ENCODE measurements at places on chromosomes 6 and 20.

GRCh38 chr6:52983159-52983848, 11.8 kb downstream of the GSTA4 start:
- DNase-seq, result no peak

- DNase-seq, result no peak
These were observed 114.6 kb downstream of the ADAT2 start for GRCh38 chr6:143335865-143336264.

- no peak for DNase-seq
These were observed 32.2 kb downstream of the ARHGAP18 start for GRCh38 chr6:129677620-129678325.

DNA sequence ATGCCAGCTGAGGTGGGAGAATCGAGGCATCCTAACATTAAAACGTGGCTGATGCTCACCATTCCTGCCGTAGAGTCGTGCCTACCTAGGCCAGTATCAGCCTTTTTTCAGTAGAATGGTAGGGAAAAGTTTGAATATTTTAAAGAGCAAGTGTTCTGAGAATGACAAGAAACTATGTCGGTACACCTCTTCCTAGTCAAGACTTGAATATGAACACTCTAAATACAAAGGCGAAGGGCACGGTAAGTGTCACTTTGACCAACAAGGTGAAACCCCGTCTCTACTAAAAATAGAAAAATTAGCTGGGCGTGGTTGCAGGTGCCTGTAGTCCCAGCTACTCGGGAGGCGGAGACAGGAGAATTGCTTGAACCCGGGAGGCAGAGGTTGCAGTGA, 1.0 kb downstream of the GINM1 start:
- DNase-seq, result no peak

GRCh38 chr6:105326833-105327770, 75.8 kb downstream of the PREP start:
- DNase-seq, result no peak

GRCh38 chr6:166157930-166158617, 9.6 kb downstream of the TBXT start:
- no peak for DNase-seq

GRCh38 chr6:88852000-88852399, 111.4 kb downstream of the RNGTT start:
- DNase-seq, result no peak

DNA sequence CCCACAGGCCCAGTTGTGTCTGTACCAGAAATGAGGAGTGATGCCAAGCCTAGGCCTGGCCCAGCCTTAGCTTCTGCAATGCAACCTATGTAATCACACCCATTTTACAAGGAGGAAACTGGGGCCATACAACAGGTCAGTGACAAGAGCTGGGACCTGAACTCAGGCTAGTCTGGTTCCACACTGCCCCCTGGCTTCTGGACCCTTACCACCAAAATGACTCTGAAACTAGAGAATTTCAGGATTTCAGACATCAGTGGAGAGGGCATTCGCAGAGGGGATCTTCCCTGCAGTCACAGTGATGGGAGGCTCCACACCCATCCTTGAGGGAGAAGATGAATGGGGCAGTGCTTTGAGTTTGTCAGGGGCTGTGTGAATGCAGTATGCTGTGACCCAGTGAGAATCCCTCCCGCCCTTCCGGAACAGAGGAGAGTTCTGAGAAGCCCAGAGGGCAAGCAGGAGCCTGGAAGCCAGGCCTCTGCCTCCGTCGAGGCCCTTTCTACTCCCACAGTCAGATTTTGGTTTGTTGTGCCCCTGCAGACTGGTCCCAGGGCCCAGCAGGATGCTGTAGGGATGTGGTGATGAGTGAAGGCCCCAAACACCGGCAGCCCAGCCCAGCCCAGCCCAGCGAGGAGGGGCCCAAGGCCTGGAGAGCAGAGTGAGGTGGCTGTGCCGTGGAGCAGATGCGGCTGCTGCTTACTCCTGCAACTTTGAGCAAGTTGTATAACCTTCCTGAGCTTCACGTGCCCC, 48.1 kb upstream of the MYL9 start:
- no peak for DNase-seq

- peak; percentile 84 for DNase-seq
These were observed 44.9 kb upstream of the TLDC2 start for GRCh38 chr20:36830791-36831691.

GRCh38 chr6:122833021-122833491, 44.0 kb downstream of the SMPDL3A start:
- no peak for DNase-seq

- no peak for DNase-seq
These were observed 422.8 kb downstream of the EPM2A start for GRCh38 chr6:145312481-145312880.

- DNase-seq, result no peak
These were observed 6.4 kb upstream of the PNPLA1 start for GRCh38 chr6:36263390-36264000.

DNA sequence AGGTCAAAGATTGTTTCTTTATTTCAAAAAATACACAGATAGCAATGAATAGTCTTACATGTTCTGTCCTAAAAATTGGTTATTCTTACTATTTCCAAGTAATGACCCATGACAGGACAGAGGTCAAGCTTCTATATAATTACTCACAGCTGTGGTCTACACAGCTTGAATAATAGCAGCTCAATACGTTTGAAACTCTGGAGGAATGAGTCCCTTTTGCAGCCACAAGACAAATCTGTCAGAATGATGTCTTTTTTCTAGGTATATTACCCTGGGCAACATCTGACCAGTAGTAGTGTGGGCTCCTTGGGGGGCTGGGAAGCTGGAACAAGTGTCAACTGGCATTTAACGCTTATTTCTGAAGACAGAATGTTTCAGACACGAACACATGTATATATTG, 84.9 kb upstream of the HTR1B start:
- no peak for DNase-seq

DNA sequence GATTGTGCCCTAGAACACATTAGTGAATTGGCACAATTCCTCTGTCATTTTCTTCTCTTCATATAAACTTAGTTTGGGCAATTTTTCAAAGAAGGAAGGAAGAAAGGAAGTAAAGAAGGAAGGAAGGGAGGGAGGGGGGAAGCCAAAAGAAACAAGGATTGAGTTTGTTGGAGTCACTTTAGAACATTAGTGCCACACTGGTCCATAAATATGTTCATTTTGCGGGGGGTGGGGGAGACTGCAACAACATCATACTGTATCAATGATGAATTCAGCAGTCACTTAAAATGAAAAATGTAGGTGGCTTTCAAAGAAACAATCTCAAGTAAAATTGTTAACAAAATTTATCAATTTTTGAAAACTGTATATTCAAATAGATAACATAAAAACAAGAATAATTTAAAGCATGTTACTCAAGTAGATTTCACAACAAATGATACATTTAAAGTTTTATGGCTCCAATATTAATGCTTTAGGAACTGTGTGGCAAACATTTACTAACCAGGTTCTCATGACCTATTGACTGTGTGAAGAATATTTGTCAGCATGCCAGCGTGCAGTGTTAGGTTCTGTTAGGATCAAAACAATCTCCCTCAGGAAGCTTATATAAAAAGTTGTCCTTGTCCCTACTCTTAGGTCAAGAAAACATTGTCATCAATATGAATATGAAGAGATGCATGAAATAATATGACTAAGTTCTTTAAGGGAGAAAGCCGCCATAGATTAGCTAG, 208.1 kb upstream of the AGPAT4 start:
- no peak for DNase-seq

GRCh38 chr6:166413491-166413951, 30.8 kb upstream of the MPC1 start:
- peak; percentile 53 for DNase-seq

DNA sequence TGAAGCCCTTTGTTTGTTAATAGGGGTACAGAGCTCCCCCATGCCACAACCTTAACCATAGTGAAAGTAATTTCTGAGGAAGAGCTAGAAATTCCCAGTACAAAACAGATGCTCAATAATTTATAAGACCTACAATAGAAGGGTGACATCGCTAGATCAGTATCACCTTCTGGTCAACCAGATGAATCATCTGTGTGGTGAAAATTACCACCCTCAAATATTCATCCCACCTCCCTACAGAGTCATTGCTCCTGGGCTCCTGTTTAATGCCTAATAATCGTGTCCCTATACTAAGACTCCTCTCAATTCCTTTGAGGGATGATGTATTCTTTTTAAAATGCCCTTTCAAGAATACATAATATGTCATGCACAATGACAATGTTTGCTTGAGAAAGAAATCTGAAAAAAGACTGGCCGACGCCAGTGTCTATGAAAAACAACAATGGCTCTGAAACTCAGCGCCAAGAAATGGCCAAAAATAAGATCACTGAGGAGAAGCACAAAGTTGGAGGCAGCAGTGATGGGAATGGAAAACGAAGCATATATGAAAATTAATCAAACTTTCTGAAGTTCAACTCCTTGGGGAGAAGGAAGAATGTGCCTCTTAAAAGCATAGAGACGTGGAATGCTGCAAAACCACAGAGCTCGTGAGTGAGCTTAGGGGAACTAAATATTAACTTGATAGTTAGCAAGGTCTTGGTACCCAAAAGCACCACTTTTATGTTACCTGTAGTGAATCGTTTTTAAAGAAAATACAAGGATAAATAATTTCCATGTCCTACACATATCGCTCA, 11.0 kb upstream of the ADGRF5 start:
- DNase-seq, result no peak

DNA sequence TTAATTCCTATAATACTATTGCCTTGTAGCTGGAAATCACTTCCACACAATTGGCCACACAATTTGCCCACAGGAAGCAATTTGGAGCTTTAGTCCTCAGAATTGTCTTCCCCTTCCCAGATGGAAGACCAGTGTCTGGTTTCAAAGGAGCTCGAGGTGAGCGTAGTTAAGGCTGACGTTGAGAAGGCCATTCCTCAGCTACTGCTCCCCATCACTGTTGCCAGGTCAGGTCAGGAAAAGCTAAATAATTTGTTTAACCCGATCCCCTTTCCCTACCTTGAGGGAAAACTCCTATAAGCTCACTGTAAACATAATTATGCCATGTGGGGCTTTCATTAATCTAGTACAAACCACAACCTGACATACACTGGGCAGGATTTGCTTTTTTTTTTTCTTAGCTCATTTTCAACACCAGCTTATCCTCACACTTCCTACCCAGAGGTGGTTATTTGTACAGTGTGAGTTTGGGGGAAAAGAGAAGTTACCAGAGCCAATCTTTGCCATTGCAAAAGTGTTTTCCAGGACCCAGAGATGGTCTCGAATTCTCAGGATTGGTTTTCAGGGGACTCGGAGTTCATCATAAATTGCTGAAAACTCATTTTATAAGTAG, 242.7 kb downstream of the CLIC5 start:
- DNase-seq, result no peak

GRCh38 chr20:2385026-2385425, 4.3 kb downstream of the TGM6 start:
- DNase-seq, result no peak

- no peak for DNase-seq
These were observed 185.4 kb upstream of the SLC24A3 start for GRCh38 chr20:19026901-19027644.

- DNase-seq, result no peak
These were observed 135.1 kb downstream of the PLG start for GRCh38 chr6:160837146-160837545.

GRCh38 chr6:147829418-147829817, 320.9 kb downstream of the SAMD5 start:
- no peak for DNase-seq

DNA sequence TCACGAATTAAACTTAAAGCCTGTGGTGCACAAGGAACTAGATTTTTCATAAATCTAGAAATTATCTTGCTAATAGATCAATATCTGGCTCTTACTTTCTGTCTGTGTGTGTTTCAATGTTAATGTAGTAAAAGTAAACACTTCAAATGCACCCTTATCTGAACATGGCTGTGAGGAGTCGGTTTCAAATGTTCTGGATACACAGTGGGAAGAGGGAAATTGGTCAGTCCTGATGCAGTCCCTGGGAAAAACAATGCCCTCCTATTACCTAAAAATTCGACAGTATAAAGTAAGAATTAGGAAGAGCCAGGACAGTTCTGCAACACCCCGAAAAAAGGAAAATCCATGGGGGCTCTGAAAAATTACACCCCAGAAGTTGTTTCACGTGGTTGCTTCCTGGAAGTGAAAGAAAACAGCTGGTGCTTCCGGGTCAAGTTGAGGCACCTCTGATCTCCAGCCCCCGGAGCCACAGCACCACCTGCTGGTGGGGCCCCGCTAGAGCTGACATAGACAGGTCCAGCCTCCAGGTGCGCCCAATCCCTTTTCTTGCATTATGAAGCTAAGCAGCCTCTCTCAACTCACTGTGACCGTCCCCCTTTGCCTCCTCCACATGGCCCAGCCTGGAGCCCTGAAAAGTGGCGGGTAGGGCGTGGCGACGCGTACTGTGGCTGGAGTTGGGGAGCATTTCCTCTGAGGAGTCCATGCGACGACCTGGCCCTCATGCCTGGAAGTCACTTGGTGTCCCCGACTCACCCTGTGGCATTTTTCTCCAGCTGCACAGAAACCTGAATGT, 8.3 kb downstream of the SEMG2 start:
- no peak for DNase-seq

DNA sequence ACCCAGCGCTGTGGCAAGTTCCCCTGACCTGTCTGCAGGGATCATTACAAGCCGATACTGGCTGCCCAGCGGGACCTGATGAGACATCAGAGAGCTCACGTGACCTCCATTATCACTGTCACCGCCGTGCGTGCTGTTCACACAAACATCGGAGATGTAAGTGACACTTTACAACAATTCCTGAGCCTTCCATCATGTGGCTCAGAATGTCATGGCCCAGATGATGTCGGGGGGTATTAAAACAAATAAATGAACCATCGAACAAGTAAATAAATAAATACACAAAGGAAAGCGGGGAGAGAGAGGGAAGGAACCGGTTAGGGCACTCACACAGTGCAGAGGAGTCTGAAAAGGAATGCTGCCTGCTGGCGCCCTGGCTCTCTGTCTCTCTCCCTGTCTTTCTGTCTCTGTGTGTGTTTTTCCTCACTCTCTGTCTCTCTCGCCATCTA, 195.1 kb downstream of the BMP7 start:
- peak; percentile 43 for DNase-seq

- DNase-seq, result no peak
These were observed 348.8 kb upstream of the PLCB4 start for GRCh38 chr20:8720089-8720488.

DNA sequence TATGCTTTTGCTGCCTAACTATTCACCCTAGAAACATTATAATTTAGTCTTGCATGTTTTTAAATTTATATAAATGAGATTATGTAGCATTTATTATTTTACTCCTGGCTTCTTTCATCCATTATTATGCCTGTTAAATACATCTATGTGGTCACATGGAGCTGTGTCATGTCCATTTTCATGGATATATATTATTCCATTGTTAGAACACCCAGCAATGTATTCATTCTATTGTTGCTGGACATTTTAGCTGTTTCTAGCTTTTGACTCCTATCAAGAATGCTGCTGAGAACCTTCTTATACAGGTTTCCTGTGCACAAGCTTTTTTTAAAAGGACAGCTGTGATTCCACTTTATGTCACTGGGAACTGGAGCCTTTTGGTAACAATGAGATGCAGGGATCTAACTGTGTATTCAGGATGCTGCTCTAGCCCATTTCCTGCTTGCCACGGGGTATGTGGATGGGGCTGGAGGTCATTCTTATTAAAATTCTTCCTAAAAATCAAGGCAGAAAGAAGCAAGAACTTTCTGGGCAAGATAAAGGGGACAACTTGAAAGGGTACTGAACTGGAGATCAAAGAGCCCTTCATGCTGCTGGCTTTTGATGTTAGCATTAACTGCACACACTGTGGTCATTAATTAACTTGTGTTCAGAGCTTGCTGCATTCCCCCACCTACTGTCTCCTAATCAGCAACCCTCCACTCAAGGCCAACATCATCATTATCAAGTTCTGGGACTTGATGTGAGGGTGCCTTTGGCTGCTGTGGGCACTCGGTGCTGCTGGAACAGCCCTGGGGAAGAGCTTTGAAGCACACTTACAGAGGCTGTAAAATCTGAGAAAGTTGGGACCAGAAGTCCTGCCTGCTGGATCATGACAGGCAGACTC, 96.6 kb upstream of the AKIRIN2 start:
- DNase-seq, result no peak

- DNase-seq, result no peak
These were observed at the start of gene ZNF334 for GRCh38 chr20:46512943-46513844. Gene ZNF334 (minus strand): TSS chr20:46513559. CDS start chr20:46512102, 1,457 bp downstream.

Data from cardiac septum (tissue), 1 donor.